ENCODE measurements at places on chromosomes 3 and 15.

DNA sequence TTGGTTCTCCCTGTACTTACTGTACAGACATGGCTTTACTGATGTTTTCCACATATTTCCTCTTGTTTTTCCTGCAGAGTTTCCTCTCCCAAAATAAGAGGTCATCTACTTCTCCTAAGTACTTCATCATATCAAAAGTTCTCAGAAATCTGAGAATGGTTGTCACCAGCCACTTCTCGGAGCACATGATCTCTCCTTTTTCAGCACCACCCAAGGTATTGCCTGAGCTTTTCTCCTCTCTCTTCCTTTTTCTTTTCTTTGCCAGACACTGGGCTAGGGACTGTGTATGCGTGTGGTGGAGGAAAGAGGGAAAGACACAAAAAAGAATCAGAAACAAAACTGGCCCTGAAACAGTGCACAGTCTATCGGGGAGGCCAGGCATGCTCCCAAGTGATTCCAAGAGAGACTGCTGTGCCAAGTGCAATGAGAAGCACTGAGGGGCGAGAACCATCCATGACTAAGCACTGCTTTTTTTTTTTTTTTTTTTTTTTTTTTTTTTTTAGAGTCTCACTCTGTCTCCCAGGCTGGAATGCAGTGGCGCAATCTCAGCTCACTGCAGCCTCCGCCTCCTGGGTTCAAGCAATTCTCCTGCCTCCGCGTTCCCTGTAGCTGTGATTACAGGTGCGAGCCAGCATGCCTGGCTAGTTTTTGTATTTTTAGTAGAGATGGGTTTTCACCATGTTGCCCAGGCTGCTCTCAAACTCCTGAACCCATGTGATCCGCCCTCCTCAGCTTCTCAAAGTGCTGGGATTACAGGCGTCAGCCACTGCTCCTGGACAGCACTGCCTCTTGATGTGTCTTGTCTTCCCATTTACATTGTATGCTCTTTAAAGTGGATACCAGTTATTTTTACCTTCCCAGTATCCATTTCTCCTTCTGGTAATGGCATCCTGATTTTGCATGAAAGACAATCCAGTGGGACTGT lies 194.0 kb upstream of the FEZF2 start:
- no peak for DNase-seq

- no peak for DNase-seq
These were observed 128.6 kb downstream of the DCLK3 start for GRCh38 chr3:36635731-36636130.

- DNase-seq = no peak
These were observed 131.6 kb downstream of the CHCHD6 start for GRCh38 chr3:126835472-126836219.

DNA sequence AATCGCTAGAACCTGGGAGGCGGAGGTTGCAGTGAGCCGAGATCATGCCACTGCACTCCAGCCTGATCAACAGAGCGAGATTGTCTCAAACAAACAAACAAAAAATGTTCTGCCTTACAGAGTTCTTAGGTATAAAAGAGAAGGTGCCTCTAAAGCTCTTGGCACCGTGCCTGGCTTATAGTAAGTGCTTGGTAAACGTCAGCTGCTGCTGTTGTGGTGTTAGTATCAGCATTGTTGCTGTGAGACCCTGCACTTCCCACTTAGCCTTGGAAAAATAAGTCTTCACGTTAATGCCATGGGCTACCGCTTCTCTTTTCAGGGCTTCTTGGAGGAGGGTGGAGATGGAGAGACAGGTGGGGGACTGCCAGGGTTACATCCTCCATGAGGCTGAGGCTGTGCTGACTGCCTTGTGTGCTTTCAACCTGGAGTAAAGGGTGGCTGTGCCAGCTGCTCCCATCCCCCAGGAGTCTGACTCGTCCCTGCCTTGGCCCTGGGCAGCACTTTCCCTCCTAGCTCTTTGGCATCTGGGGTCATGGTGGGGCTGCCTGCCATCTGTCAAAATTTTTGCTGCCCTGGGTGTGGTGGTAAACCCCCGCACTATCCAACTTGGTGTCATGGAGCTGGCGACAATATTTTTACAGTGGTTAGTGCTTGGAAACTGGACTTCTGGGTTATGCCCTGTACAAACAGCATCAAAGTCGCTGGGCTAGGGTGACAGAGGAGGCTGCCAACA lies 17.8 kb downstream of the FLNB start:
- no peak for DNase-seq

GRCh38 chr15:42152196-42152920 lies 4.1 kb downstream of the PLA2G4F start:
- no peak for DNase-seq

- DNase-seq = no peak
These were observed 42.7 kb upstream of the MTMR10 start for GRCh38 chr15:31034152-31034551.

GRCh38 chr15:90481023-90481422 lies 48.7 kb upstream of the CRTC3 start:
- DNase-seq = no peak

- DNase-seq = no peak
These were observed 1.3 kb downstream of the DMXL2 start for GRCh38 chr15:51621155-51621765.

- no peak for DNase-seq
These were observed 35.5 kb downstream of the ECT2 start for GRCh38 chr3:172786036-172786435.

Data from germinal center (tissue), 1 donor.